LoVo (cell line): ENCODE measurements at places on chromosomes 11 and 22.

DNA sequence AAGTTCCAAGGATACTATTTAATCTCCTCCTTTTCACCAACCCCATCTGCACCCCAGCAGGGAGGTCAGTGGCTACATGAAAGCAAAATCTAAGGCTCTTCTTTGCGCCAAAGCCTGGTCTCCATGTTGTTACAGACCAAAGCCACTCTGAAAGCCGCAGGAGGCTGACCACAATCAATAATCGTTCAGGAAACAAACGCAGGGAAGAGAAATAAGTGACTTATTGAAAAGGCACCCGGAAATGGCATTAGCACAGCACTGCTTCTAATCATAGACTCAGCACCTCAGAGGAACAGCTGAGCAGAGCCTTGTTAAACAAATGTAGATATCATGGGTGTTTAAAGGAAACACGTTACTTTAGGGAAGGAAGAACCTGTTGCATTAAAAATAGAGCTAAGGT lies 183.9 kb downstream of the KIRREL3 start:
- no peak for DNase-seq

DNA sequence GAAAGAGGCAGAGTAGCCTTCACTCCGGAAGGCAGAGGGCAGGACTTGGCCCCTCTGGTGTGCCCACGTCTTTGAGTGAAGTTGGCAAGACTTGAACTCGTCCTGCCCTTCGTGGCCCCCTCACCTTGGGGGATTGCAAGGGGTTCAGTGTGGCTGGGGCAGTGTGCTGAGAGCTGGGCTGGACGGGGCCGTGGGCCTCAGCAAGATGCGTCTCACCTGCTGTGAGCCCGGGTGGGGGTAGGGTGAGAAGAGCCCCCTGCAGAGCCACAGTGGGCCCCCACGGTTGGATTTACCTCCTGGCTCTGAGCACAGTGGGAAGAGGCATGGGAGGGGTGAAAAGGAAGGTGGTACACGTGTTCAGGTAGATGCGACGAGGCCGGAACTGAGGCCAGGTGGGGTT lies 81.4 kb upstream of the ATXN10 start:
- DNase-seq: no peak

DNA sequence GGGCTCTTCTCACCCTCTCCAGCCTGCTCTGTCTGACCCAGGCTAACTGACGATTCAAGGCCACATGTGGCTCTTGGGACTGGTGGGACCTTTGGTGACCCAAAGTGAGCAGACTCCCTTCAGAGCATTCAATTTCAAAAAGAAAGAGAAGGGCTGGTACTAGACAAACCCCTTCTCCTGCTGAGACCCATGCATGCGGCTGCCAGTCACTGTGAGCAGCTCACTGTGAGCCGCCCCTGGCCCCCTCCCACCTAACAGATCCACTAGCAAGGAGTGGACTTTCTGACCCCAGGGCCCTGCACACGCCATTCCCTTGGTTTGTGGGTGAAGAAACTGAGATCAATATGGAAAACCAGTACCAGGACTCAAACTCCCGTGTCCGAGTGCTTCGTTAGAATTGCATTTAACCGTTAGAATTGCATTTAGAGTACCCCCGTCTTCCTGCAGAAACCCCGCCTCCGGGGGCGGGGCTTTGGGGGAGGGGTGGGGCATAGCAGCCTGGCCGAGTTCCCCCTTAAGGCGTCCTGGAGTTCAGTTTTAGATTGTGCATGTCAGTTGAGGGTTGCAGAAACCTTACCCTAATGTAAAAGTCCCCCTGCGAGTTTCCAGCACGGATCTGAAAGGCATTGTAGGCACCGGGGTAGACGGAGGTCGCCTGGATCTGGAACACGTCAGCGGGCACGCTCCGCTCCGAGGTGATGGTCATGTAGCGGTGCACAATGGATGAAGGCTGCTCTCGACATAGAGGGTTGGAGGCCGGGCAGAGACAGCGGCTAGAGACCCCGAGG lies 5.1 kb downstream of the EFEMP2 start:
- no peak for DNase-seq

- peak; percentile 59 for DNase-seq
Observed at GRCh38 chr11:64226507-64227051, 505 bp downstream of the NUDT22 start.

GRCh38 chr22:39490135-39490798 lies 11.8 kb upstream of the MIEF1 start:
- peak; percentile 31 for DNase-seq

GRCh38 chr22:42434748-42435425 lies 2.7 kb upstream of the NFAM1 start:
- no peak for DNase-seq

DNA sequence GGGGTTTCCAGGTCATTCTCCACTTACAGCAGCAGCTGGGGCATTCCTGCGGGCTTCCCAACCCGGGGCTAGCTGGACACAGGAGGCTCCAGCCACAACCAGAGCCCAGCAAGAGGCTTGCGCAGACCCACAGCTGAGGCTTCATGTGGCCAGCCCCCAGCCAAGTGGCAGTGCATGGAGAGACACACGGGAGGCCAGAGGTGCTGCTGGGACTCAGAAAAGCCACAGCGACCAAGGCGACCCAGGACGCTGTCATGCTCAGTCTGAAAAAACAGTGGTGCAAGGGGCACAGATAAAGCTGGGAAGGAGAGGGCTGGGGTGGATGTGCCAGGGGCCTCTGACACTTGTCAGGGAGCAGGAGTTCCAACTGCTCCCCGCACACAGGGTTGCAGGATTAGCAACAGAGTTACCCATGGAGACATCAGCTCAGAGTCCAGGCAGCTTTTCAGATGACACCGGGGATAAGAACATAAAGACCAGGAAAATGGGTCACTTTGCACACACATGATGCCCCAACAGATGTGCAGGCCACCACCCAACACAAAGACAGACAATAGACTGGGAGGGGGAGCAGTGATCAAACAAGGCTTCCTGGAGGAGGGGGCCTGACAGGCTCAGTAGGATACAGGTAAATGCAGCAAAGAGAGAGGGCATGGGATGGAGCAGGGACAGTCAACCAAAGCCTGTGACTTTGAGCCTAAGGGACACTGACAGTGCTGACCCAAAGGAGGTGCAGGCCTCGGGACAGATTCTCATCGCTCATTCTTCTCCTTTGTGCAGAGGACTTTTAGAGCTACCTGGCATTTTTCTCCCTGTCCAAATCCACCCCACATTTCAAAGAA lies 6.9 kb upstream of the NEAT1 start:
- DNase-seq: no peak

- no peak for DNase-seq
Observed at GRCh38 chr22:43289531-43289963, 53.6 kb downstream of the SCUBE1 start.

DNA sequence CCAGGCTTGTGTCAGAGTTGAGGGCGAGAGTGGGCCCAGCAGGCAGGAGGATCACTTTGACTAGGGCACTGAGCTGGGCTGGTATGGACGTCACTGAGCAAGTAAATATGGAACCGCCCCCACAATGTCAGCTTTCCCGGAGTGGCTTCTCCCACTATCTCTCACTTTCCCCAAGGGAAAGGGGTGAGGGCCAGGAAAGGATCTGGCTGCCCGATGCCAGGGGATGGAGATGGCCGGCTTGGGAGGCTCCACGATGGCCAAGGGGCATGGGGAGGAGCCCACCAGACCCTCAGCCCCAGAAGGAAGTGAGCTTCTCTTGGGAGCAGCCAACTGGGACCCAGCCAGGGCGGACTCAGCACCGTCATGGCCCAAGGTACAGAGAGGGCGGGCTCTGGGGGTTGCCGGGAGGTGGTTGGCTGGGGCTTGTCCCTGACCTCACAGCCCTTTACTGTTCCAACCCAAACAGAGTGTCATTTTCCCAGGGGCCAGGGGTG lies 8.7 kb downstream of the PRDM11 start:
- DNase-seq: no peak

DNA sequence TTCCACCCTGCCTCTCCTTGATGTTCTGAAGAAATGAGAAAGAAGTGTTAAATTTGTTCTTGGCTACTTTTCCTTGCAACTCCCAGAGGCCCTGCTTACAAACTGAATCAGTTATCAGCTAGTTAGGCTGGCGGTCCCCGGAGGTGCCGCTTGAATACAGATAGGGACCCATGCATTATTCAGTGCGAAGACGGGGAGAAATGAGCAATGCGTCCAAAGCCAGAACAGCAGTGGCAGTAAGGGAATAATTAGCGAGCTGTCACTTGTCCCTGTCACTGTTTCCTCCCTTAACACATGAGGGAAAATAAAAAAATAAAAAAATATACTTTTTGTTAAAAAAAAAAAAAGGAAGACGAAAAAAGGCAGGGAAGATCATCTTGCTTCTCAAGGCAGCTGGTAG lies 528.1 kb downstream of the MN1 start:
- no peak for DNase-seq

- DNase-seq: no peak
Observed at GRCh38 chr22:35663371-35663770, 15.1 kb downstream of the APOL6 start.
